AG04449 (cell line): ENCODE measurements at places on chromosomes 5 and 9.

GRCh38 chr9:71980266-71981190 is 69.1 kb downstream of the C9orf85 start:
- no peak for DNase-seq

GRCh38 chr5:179294131-179294780 is 51.0 kb downstream of the ADAMTS2 start:
- DNase-seq, result no peak

- no peak for DNase-seq
Measured at GRCh38 chr9:95366731-95367325, 49.3 kb upstream of the FANCC start.

DNA sequence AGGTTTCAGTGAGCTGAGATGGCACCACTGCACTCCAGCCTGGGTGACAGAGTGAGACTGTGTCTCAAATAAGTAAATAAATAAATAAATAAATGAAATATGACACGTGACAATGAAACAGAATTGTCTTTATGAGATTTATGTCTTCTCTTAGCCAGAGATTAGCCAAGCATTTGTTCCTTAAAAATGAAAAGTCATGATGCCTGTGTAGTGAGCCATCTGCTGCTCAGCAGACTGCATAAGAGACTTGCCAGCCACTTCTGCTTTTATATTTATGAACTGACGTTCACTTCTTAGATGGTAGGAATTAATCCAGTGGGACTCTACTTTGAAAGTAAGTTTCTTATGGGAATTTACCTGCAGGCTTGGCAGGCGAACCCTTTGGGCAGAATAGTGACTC is 227.4 kb downstream of the NR3C1 start:
- no peak for DNase-seq

DNA sequence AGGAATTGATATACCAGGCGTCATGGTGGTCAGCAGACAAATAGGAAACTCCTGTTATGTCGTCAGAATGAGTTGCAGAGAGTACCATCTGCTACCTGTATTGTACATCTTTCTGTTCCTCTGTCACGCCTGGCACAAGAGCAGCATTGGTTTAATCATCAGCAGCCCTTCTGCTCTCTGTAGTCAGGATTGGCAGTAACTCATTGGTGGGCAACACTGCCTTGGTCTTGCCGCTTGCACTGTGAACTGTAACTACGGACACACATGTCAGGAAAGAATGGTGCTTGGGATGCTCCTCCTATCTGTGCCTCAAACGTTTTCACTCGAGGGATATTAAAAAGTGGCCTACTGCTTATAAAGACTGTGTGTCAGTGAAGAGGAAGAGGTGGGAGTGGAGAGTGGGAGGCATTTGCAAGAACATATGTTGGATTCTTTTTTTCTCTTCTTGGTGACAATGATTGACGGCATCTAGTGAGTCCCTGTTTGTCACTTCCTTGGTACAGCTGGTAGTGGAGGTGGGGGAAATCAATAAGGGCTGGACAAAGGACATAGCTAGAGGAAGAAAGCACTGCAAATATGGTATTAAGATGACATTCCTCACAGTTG is 76.6 kb downstream of the F2RL2 start:
- no peak for DNase-seq

DNA sequence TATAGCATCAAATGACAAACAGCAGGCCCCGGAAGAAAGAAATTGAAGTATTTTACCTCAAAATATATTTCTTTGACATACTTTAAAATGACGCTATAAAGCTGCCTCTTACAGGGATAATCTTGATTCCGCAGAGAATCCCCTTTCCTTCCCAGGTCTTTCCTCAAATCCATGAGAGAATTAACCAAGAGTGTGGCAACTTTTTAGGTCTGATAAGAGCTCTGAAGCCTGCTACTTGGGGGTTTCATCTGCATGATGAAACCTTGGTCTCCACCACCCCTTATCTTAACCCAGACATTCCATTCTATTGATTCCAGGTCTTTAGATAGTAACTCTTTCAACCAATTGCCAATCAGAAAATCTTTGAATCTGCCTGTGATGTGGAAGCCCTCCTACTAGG is 173.8 kb downstream of the CEMIP2 start:
- no peak for DNase-seq

- DNase-seq, result no peak
Measured at GRCh38 chr5:5886812-5887486, 464.5 kb downstream of the ICE1 start.
